ENCODE measurements at places on chromosomes 2 and 18.

- no peak for DNase-seq
These were observed 253.4 kb downstream of the ETAA1 start for GRCh38 chr2:67650291-67651133.

DNA sequence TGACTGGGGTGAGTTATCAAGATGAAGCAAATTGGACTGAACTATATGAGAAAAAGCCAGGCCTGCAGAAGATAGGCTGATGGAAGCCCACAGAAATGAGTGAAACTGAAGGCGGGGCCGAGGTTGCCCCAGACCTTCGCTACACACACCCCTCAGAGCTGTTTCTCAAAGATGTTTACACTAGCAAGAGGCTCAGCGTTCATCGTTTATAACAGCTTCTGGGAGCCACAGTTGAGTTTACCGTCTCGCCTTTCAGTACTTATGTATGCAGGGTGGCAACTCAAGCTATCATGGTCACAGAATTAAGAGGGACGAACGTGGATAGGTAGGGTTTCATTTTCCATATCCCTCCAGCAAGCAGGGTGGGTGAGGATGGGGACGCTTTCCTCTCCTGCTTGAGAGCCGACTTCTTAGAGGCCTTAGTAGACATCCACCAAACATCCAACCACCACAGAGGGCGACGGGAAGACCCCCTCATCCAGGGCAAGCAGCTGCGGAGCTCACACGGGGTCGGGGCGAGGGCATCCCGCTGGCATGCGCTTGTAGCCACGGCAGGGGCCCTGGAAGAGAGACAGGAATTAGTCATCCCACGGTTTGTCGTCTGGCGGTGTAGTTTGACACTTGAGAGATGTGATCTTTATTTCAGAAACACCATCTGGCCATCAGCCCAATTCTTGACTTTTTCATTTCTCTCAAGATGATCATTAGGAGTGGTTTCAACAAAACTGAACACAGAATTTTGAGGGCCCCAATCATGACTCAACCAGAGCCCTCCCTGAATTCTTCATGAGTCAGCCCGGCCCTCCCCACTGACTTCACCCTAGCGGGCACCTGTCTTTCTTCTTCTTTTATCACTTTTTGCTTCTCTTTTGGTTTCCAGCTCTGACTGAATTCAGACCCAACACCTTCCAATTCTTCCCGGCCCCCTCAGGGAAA, 109.1 kb upstream of the CTDP1 start:
- DNase-seq = no peak

GRCh38 chr2:141423124-141423523, 707.7 kb downstream of the LRP1B start:
- no peak for DNase-seq

DNA sequence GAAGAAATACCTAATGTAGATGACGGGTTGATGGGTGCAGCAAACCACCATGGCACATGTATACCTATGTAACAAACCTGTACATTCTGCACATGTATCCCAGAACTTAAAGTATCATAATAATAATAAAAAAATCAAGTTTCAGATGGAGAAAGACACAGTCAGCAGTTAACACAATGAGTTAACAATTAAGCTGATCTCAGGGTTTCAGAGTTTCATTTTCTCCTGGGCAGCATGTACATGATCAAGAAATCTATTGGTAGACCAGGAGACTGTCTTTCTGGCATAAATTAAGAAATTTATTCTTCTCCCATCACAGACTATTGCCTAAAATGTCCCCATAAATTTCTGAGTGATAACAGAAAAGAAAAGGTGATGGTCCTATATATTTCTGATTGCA, 155.3 kb downstream of the RAD51AP2 start:
- no peak for DNase-seq

DNA sequence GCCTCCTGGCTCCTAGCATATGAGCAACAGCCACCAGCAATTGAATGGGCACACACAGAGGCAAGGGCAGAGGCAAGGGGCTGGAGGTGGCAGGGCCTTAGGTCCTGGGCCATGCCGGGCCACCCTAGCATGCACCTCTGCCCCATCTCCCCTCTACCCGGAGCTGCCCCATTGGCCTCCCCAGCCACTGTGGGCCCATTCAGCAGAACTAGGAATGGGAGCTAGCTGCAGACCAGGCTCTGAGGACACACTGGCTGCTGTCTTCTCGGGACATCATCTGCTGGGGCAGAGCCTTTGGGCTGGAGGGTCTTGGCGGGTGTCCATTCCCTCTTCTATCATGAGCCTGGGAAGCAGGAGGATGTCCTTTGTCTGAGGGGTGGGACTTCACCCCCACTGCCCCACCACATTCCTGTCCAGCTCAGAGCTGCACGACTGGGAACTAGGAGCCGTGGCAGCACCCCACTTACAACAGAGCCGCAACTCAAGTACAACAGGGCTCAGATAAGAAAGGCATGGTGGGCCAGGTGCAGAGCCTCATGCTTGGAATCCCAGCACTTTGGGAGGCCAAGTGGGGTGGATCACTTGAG, 800 bp downstream of the VIL1 start:
- no peak for DNase-seq

DNA sequence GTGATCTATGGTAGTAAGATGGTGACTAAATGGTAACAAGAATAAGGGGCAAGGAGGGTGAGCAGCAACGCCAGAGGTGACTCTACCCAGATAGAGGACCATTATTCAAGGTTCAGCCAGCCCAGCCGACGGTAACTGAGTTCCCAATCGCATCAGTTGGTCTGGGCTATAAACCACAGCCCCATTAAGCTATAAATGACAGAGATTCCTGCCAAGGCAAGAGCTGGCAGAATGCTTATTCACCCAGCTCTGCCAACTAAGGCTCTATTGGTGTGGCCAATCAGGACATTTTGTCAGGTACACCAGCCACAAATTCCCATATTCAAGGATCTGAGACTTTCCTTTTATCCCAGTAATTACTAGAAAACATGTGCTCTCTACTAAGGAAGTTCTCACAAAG, 3.6 kb downstream of the CHN1 start:
- DNase-seq = no peak

GRCh38 chr18:22005191-22005841, 164.1 kb upstream of the GATA6 start:
- DNase-seq = no peak

DNA sequence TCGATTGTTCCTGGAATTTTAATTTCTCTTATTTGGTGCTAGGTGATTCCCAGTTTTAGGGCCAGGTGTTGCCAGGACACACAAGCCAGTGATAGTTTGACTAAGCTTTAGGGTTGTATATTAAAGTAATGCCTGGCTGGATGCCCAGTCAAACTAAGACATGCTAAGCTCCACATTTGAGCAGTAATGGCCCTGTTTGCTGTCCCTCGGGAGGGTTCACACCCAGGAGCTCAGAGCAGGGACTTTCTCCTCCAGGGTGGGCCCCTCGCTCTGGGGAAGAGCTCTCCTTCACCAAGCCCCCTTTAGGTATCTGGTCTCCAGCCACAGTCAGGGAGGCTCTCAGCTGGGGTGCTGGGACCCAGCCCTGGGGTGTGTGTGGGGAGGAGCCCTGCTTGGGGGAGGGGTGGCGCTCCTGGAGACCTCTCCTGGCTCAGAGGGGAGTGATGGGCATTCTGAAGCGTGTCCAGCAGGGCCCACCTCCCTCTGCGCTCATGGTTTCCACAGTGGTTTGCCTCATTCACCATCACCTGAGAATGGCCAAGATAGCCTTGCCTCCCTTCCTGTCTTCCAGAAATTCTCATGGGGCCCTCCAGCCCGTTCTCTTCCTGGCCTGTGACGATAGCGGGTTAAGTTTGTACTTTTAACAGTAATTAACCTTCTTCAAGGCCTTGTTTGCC, 31.7 kb downstream of the INPP4A start:
- no peak for DNase-seq

GRCh38 chr2:234502919-234503285, 6.0 kb upstream of the ARL4C start:
- no peak for DNase-seq

DNA sequence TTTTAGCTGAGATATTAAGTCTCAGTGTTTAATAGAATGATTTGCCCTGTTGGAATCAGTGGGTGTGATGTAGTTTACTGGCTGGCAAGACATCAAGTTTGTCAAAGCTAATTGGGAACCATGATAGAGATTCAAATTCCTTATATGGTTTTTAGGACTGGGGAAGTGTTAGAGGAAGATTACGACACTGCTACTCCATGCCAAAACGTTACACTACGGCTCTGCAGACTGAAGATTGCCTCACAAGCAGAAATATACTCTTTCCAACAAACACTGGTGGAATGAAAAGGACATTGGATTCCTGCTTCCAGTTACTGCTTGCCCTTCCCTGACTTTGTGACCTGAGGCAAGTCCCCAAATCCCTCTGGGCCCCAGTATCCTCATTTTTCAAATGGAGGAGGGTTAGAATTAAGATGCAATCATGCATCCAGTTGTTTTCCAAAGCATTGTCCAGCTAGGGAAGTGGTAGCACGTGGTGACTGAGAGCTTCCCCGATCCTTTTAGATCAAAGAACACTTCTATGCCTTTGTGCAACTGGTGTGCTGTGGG, 147.6 kb downstream of the CDC42EP3 start:
- DNase-seq = no peak

GRCh38 chr2:224579411-224579810, 5.8 kb downstream of the CUL3 start:
- DNase-seq = no peak

DNA sequence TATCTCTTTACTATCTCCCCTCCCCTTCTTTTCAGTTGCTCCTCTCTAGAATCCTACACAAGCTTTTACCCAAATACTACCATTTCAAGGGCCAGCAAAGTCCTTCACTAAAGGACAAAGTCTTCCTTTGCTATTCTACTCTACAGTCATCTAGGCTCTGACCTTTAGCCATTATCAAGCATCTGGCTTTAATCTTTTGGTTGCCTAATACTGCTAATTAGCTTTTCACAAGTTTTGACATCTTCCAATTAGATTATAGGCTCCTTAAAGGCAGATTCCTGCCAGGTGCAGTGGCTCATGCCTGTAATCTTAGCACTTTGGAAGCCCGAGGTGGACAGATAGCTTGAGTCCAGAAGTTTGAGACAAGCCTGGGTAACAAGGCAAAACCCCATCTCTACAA, 194.4 kb downstream of the SH3BP4 start:
- no peak for DNase-seq

- DNase-seq = no peak
These were observed 31.7 kb downstream of the ONECUT2 start for GRCh38 chr18:57466745-57467409.

- no peak for DNase-seq
These were observed 125.7 kb upstream of the FZD5 start for GRCh38 chr2:207895274-207895860.

DNA sequence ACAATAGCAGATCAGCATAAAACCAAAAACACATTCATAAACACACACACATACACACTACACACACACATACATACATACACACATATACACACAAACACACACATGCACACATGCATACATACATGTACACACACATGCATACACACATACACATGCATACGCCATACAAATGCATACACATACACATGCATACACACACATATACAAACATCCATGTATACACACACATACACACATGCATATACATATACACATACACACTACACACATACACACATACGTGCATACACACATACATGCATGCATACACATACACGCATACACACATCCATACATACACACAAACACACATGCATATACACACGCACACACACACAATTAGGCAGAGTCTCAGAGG, 490.1 kb downstream of the TNS1 start:
- no peak for DNase-seq

DNA sequence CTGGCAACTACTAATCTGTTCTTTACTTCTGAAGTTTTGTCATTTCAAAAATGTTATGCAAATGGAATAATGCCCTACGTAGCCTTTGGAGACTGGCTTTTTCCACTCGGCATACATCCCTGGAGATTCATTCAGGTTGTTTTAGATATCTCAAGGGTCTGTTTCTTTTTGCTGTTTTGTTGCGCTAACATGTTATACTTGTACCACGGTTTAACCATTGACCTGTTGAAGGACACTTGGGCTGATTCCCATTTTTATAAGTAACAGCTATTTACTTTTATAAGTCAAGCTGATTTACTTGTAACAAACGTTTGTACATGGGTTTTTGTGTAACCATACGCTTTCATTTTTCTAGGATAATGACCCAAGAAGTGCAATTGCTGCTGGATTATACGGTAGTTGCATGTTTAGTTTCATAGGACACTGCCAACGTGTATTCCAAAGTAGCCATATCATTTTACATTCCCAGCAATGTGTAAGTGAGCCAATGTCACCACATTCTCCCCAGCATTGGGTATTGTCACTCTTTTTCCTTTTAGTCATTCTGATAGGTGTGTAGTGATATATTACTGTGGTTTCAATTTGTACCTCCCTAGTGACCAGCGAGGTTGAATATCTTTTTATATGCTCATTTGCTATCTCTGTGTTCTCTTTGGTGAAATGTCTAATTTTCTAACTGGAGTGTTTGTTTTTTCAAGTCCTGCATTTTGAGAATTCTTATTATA, 36.5 kb upstream of the STAT4 start:
- DNase-seq = no peak

DNA sequence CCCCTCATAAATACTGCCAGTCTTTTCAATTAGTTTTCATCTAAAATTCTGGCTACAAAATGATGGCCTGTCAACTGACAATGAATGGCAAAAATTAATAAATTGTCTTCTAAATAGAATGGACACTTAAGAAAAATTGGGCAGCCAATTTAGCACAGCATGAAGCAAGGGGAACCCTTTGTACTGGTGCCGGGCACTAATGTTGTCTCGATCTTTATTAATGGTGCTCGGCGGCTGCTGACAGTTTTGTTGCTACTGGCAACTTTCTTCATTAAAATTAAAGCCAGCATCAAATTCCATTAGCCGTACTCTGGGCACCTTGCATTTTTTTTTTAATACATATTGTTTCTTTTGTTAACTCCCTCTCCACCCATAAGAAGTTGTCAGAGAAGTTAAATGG, 309.3 kb downstream of the GBX2 start:
- no peak for DNase-seq

GRCh38 chr2:221975151-221975550, 323.6 kb downstream of the PAX3 start:
- no peak for DNase-seq

- DNase-seq = no peak
These were observed 9.2 kb upstream of the D2HGDH start for GRCh38 chr2:241724975-241725870.
